Activated CD4-positive, alpha-beta memory T cell treated with anti-CD3 and anti-CD28 coated beads for 36 hours (primary cell): ENCODE measurements at places on chromosomes 3 and 15. TPM values are rescaled to one million over a fixed set of nuclear protein-coding genes. Genes with fewer than 3 reads are reported as not detected.

- peaks cover 12% of the 10 kb centered on the region for H3K4me1 ChIP-seq
- H3K27ac ChIP-seq = no peak overlapping the region
- no peaks in the 10 kb centered on the region for H3K36me3 ChIP-seq
- H3K27me3 ChIP-seq = peaks cover 3% of the 10 kb centered on the region
- DNase-seq = no peak
These were observed 16.3 kb downstream of the COL6A6 start for GRCh38 chr3:130533247-130533646.

HHATL gene
- total RNA-seq = not detected

DNA sequence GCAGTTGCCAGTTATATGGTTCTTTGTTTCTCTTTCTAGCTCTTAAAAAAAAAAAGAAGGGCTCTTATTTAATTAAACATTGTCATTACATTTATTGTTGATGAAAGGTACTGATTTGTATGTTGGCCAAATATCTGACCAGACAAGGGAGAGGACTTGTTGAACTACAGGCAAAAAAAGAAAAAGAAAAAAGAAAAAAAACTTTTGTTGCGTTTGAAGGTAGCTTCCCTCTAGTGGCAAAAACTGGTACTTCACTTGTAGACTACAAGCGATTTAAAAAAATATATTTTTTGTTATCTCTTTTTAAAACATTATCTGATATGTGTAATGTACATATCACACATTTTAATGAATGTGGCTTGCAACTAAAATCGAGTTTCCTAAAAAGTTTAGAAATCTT, 280.6 kb downstream of the ROBO2 start:
- H3K36me3 ChIP-seq = no peaks in the 10 kb centered on the region
- H3K27ac ChIP-seq = no peak overlapping the region
- no peak overlapping the region for H3K4me3 ChIP-seq
- H3K4me1 ChIP-seq = no peaks in the 10 kb centered on the region
- no peaks in the 10 kb centered on the region for H3K27me3 ChIP-seq

DNA sequence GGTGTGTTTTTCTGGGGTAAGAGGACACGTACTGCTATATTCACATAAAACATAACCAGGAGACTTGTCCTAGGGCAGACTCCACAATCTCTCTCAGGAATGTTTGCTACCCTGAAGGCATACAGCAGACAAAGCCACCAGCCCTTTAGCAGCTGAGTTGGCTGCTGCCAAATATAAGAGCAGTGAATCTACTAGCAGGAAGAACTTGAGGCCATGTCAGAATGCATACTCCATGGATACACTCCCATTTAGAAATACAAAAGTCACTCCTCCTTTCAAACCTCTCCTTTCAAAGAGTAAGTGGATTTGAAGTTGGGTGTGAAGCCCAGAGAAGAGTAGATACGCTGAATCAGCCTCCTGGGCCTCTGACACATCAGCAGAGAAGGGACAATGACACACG, 94.1 kb downstream of the CADPS start:
- no peak overlapping the region for H3K4me3 ChIP-seq
- no peaks in the 10 kb centered on the region for H3K36me3 ChIP-seq
- H3K27me3 ChIP-seq = no peaks in the 10 kb centered on the region
- no peak overlapping the region for H3K27ac ChIP-seq
- H3K4me1 ChIP-seq = no peaks in the 10 kb centered on the region

DNA sequence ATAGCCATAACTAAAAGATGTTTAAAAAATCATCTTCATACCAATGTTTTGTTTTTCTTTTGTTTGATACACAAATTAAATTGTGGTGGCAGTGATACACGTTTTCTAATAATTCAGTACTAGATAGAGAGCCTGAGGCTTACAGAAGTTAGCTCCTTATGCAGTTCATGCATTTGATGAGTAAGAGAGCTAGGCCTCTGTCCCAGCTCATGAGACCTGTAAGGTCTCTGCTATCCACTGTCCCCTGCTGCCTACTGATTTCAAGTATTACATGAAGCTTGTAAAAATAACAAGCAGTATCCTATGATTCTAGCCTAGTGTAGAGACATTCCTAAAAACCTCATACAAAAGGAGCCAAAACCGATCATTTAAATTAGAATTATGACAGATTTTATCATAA, 144.5 kb downstream of the MBNL1 start:
- H3K4me1 ChIP-seq = peaks cover 68% of the 10 kb centered on the region
- peak overlapping the region; percentile 45 for H3K27ac ChIP-seq
- no peak for DNase-seq
- no peak overlapping the region for H3K4me3 ChIP-seq

ALPK3 gene
- 0.10 TPM for total RNA-seq
